ENCODE measurements at places on chromosomes 7 and 10.

- DNase-seq: no peak
These were observed 85.1 kb downstream of the CARD11 start for GRCh38 chr7:2958416-2959102.

GRCh38 chr10:32972929-32973328 is 14.9 kb upstream of the ITGB1 start:
- DNase-seq: no peak

- no peak for DNase-seq
These were observed 80.7 kb upstream of the BTBD16 start for GRCh38 chr10:122190176-122190943.

GRCh38 chr10:8776926-8777622 is 722.6 kb downstream of the GATA3 start:
- no peak for DNase-seq
